ENCODE measurements at places on chromosomes 7 and 10. TPM values are rescaled to one million over a fixed set of nuclear protein-coding genes. Genes with fewer than 3 reads are reported as not detected.

GRCh38 chr7:51055039-51055840 is 261.4 kb downstream of the COBL start:
- no peak for DNase-seq

GRCh38 chr7:7182156-7183060 is at the start of gene C1GALT1:
Gene C1GALT1, plus strand, starts transcription at chr7:7182544. Its CDS starts 51,776 bp downstream, at chr7:7234320.
- DNase-seq, result peak; percentile 98

PPP1R17 gene
- not detected for total RNA-seq

GRCh38 chr10:12950583-12951128 is 50.9 kb downstream of the CCDC3 start:
- no peak for DNase-seq

DNA sequence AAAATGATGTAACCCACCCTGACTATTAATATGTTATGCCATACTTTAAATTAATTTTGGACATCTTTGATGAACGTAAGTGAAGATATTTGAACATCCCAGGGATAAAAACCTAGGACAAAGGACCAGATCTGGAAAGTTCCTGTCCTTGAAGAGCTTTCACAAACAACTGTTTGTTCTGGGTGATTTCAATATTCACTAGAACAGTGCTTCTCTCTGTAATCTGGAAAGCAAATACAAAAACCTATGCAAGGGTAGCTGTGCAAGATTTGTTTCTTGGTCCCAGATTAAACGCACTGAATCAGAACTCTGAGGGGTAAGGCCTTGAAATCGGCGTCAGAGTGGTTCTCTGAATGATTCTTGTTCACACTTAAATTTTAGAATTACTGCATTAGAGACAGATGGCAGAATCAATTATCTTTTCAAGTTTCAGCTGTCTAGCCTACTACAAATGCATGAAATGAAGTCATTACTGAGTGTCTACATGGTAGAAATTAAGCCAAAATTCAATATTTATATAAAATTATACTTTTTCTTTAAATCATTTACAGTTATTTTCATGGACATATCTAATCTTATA is 69.6 kb upstream of the CSTF2T start:
- DNase-seq, result no peak

GRCh38 chr7:44796034-44796503 is 412 bp upstream of the PPIA start:
- DNase-seq, result no peak

- no peak for DNase-seq
These were observed 318.1 kb downstream of the KCNMA1 start for GRCh38 chr10:77319557-77319956.

GJC3 gene
- total RNA-seq, result 1.9 TPM

DNA sequence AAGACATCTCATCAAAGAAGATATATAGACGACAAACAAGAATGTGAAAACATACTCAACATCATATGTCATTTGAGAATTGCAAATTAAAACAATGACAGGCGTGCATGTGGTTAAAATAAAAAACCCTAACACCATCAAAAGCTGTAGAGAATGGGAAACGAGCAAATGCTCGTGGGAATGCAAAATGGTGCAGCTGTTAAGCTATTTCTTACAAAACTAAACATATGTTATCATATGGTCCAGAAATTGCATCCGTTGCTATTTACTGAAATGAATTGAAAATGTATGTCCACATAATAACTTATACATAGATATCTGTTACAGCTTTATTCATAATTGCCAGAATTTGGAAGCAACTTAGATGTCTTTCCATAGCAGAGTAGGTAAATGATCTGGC is 574.4 kb downstream of the TNS3 start:
- DNase-seq, result no peak

DNA sequence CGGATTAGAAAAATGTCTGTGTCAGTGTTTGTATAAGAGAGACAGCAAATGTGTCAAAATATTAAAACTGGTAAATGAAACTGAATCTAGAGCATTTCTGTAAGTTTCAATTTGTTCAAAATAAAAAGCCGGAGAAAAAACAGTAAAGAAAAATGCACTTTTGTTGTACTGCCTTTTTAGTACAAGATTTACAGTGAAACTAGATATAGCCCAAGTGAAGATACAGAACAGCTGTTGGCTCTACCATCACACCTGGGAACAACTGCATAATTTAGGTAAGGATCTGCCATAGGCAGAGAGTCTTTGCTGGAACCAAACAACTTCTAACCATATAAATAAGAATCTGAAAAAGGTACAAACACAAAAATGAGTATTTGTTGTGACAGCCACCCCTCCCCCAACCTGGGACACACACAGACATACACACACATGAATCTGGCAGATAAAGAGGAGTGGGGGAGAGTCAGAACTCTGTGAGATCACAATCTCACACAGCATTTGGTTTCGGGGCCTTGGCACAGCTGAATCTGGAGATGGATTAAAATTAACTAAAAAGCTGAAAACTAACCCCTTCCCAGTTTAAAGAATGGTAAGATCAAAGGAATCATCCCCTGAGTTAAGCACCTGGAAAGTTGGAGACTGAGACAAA is 54.8 kb downstream of the DPY19L1 start:
- no peak for DNase-seq

- no peak for DNase-seq
These were observed 2.6 kb downstream of the PPIF start for GRCh38 chr10:79349766-79350406.

GRCh38 chr10:52637592-52637991 is 135.0 kb downstream of the MBL2 start:
- DNase-seq, result no peak

MYPN gene
- total RNA-seq, result not detected

- no peak for DNase-seq
These were observed 1228.6 kb upstream of the SORCS1 start for GRCh38 chr10:108393089-108393488.

GPNMB gene
- total RNA-seq, result 458 TPM
